ENCODE measurements at places on chromosomes 5 and 9.
A peak's percentile ranks its signal among the peaks of the same experiment; 100 is the strongest.

GRCh38 chr5:80308526-80308925, 11.3 kb upstream of the SPZ1 start:
- no peak for DNase-seq

GRCh38 chr5:102701748-102702147, 53.4 kb upstream of the PAM start:
- no peak for DNase-seq

- DNase-seq = no peak
Measured at GRCh38 chr5:63154476-63155309, 576.1 kb downstream of the LRRC70 start.

GRCh38 chr9:21056931-21057330, 20.8 kb downstream of the IFNB1 start:
- DNase-seq = no peak

DNA sequence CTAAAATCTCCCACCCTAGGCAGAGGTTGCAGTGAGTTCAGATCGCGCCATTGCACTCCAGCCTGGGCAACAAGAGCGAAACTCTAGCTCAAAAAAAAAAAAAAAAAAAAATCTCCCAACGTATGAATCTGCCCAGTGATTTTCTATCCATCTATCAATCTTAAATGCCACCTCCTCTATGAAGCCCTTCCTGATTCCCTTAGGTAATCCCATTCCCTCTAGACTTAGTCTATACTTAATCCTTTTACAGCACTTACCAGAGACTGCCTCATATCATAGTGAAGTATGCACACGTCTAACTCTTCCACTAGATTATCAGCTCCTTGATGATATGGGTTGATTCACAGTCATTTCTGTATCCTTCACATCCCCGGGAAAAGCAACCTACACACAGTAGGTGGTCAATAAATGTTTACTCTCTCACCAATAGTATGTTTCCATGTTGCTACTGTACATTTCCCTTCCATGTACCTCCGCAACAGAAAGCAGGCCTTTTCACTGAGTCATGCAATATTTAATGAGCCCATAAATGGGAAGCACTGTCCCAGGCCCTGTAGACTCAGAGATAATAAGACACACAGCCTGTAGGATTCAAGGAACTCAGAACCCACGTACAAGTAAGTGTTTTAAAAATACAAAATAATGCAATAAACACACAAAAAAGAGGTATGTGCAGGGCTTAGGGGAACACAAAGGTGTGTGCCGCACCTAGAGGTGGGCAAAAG, 1.2 kb downstream of the DROSHA start:
- no peak for DNase-seq

DNA sequence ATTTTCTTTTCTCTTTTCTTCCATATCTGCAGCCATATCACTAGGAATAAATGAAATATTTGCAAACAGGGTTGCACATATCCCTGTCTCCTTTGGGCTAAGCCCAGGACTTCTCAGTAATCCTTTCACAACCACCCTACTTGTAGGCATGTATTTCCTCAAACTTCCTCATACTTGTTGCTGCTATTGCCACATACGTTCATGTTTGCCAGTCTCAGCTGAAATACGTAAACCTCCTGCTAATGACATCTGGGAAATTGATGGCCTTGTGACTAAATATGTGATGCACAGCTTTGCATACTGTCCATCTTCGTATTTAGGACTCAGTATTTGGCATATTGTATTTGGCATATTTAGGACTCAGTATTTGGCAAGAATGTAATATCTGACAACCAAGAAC, 224.6 kb downstream of the PLK2 start:
- DNase-seq = no peak

DNA sequence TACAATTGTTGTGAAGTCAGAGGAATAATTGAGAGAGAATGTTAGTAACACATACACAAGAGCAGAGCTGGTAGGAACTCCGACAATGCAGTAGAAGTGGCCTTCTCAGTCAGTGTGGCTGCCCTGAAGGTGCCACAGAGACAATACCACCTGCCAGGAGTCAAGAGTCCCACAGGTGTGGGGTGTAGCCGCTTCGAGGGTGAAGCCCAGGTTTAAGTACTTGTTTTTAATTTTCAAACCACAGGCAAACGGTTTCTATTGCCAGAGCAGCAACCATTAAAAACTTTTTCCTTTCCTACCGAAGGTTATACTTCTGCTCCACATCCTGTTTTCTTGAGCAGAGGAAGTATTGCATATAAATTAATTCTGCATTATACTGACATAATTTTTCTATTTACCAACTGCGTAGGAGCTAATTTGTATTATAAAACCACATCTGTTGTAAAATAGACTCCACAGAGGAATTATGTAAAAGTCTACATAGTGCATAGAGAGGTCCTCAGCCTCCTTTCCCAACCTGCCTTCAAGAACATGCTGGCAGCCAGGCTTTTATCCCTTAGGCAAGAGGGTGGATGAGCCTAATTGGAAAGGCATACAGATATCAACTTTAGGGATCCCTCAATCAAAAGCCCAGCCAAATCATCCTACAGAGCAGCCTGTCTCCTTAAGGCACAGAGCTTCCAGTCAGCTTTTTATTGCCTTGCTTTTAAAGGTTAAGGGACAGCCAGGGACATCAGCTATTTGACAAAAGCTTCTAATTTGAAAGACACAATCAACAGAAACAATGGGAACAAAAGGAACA, 12.9 kb upstream of the ACTBL2 start:
- peak; percentile 4 for DNase-seq

DNA sequence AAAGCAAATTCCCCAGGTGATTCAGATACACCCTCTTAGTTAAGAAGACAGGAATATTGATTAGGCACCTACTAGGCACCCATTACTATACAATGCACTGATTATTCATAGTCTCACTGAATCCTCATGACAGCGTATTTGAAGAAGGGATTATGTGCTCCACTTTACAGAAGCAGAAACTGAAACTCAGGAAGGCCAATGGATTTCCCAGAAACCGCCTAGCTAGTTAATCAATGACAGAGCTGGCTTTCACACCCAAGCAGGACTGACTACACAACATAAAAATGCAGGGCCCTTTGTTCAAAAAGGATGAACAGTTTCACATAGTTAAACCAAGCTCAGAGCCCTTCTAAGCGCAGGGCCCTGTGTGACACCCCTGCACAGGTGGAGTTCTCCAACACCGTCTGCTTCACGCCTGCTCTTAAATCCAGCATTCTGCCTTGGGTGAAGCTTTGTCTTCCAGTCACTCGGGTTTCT, 117.3 kb downstream of the TTLL11 start:
- DNase-seq = no peak

- DNase-seq = no peak
Measured at GRCh38 chr9:114389612-114390368, 2.0 kb upstream of the AKNA start.

GRCh38 chr9:121673576-121673975, 22.1 kb downstream of the DAB2IP start:
- DNase-seq = no peak

DNA sequence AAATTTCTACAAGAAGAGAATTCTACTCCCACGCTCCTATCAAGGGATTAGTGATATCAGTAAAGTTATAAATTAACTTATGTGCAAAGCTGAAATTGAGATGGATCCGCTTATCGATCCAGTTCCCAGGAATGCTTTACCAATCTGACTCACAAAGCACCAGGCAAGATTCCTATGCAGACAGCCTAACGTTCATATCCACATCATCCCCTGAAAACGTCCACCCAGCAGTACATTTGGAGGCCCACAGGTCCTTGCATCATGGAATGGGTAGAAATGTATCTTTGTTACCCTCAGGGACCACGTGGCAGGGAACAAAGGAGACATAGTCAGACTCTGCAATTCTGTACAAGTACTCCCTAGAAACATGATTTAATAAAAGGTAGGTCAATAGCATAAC, 147.4 kb downstream of the ESM1 start:
- no peak for DNase-seq

DNA sequence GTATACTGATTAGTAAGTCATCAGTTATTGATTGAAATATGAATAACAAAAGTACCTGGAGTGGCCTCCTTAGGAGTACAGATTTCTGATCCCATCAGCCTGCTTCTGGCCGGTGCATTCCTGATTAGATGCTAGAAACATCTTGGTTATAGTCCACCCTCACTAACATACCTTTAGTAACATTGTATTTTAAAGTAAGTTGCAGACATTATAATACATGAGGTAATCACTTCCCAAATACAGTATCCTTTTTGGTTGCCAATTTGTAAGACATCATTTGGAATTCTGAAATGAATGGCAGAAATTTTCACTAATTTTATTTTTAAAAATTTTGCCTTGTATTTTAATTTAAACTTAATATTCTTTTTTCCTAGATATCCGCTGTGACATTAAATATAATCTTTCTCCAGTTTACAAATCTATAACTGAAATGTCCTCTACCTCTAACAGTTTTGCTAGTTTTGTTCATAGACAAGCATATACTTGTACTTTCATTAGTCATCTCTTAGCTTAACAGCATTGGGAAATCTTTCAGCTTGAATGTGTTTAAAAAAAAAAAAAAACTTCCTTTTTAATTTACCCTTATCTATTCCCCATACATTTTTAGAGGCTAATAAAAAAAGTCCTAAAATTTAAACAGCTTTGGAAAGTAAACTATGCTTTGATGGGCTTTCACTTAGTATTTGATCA, 178.9 kb downstream of the XRCC4 start:
- DNase-seq = no peak

GRCh38 chr9:36164372-36164771, 4.8 kb upstream of the CCIN start:
- DNase-seq = no peak

GRCh38 chr9:83291196-83291595, 228.3 kb upstream of the RASEF start:
- DNase-seq = no peak

DNA sequence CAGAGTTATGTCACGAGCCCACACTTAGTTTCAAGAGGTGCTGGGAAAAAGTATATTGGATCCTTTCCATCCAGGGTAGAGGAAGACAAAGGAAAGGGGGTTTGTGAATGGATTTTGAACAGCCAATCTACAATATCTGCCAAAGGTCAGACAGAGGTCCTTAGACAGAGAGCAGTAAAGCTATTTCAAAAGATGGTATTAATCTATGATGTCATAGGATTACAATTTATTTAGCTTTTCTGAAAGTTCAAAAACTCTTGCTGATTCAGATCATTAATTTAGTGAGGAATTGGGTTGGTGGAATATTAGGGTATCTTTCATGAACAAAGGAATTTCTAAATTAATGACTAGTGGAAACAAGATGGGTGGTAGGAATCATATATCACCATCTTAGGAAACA, 126.9 kb downstream of the NTRK2 start:
- no peak for DNase-seq

All from activated naive CD4-positive, alpha-beta T cell treated with Interleukin-2 at 50 U/mL for 16 hours (primary cell).